ENCODE measurements at places on chromosomes 12 and 14. TPM values are rescaled to one million over a fixed set of nuclear protein-coding genes. Genes with fewer than 3 reads are reported as not detected.
A peak's percentile ranks its signal among the peaks of the same experiment; 100 is the strongest.

MYH6 gene
- total RNA-seq: not detected

DLK1 gene
- not detected for total RNA-seq

GRCh38 chr12:54139019-54139418, 49.8 kb downstream of the SMUG1 start:
- no peak for DNase-seq
- no peak overlapping the region for H3K4me3 ChIP-seq
- H3K27me3 ChIP-seq: no peaks in the 10 kb centered on the region
- no peaks in the 10 kb centered on the region for H3K4me1 ChIP-seq
- H3K36me3 ChIP-seq: no peaks in the 10 kb centered on the region

DNA sequence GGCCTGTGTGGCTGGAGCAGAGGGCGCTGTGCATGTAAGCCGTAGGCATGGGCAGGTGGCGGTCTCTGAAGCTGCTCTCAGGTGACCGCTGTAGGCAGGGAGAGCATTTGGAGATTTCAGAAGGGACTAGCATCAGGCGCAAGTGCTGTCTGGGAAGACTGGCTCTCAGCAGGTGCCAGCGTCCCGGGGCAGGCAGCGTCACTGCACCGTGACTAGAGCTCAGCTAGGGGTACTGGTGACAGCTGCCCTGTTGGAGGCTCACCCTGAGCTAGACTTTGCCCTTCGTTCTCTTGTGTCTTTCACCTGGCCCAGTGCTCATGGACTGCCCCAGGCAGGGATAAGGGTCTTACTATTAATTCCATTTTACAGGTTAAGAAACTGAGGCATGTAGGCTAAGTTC, 78.9 kb downstream of the DDX51 start:
- H3K27me3 ChIP-seq: no peaks in the 10 kb centered on the region
- no peak overlapping the region for H3K27ac ChIP-seq
- no peak overlapping the region for H3K4me3 ChIP-seq
- H3K36me3 ChIP-seq: peaks cover 100% of the 10 kb centered on the region

DNA sequence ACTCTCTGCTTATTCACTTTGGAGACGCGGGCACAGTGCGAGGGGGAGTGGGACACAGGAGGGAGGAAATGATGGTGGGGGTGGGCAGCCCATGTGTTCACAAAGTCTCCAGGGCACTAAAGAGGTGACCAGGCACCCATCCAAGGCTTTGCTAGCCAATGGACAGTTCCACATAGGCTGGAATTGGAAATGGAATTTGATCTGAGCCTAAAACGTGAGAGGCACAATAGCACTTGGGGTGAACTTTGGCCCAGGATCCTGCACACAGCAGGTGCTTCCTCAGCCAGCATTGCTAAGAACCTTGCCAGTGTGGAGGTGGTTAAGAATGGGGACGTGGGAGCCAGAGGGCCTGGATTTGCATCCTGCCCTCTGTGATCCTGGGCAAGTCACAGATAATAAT, 193.8 kb downstream of the CHST11 start:
- no peak for DNase-seq
- H3K4me1 ChIP-seq: no peaks in the 10 kb centered on the region
- no peak overlapping the region for H3K4me3 ChIP-seq
- H3K27me3 ChIP-seq: no peaks in the 10 kb centered on the region
- no peaks in the 10 kb centered on the region for H3K36me3 ChIP-seq

DNA sequence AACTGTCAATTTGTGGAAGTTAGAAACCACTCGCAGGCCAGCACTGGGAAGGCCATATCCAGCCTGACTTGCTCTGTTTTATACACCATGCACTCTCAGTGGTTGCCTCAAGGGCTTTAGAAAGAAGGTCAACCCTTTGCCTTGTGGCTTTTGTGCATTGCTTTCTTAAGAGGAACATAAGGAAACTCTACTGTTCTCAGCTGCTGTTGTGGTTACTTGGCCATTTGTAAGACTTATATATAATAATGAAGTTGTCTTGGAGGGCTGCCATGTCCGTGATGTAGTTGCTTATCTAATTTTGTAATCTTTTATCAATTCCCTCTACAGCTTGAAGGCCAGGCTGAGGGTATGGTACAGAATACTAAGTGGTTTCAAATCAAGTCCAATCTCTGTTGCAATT, 637.8 kb downstream of the DIO2 start:
- no peak overlapping the region for H3K27ac ChIP-seq
- no peak for DNase-seq
- no peaks in the 10 kb centered on the region for H3K36me3 ChIP-seq
- no peak overlapping the region for H3K4me3 ChIP-seq

DNA sequence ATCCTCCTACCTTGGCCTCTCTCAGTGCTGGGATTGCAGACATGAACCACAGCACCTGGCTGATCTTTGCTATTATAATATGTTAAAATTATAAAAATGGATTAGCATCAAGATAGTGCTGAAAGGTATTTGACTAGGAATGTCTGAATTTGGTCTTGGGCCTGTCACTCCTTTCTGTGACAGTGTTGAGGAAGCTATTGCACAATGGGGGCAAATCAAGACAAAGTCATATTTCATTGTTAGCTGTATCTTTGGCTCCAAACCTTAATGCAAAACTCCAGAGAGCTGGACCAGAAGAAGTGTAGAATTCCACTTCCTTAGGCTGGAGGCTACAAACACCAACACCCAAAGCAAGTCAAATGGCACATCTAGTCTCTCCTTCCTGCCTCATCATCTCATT, 42.2 kb downstream of the ZCRB1 start:
- H3K27me3 ChIP-seq: no peaks in the 10 kb centered on the region
- H3K27ac ChIP-seq: no peak overlapping the region
- no peaks in the 10 kb centered on the region for H3K4me1 ChIP-seq
- DNase-seq: no peak

DNA sequence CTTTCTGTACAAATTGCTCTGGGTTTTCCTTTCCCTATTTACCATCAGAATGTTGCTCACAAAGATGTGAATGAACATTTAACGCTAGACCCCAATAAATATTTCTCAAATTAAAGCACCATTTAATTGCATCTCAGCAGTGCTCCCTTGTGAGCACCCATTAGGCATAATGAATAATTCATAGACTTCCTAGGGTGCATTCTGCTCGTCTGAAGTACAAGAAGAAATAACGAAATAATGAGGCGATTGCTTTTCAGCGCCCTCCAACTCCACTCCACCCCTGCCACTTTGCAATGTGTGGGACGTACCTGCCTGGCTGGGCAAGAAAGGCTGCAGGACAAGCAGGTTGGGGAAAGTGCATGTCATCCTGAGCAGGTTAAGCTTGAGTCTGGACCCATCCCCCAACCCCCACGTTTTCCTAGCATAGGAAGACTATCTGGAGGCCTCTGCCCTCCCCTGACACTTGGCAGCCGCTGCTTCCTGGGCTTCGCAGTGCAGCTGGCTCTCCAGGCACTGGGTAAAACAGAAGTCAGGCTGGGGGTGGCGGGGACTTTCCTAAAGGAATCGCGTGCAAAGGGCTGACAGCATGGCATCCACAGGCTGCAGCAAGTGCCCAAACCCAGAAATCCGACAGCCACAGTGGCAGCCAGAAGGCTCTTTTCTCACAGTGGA, 253.7 kb downstream of the DUSP6 start:
- H3K27ac ChIP-seq: no peak overlapping the region
- H3K4me3 ChIP-seq: no peak overlapping the region
- no peaks in the 10 kb centered on the region for H3K4me1 ChIP-seq

DNA sequence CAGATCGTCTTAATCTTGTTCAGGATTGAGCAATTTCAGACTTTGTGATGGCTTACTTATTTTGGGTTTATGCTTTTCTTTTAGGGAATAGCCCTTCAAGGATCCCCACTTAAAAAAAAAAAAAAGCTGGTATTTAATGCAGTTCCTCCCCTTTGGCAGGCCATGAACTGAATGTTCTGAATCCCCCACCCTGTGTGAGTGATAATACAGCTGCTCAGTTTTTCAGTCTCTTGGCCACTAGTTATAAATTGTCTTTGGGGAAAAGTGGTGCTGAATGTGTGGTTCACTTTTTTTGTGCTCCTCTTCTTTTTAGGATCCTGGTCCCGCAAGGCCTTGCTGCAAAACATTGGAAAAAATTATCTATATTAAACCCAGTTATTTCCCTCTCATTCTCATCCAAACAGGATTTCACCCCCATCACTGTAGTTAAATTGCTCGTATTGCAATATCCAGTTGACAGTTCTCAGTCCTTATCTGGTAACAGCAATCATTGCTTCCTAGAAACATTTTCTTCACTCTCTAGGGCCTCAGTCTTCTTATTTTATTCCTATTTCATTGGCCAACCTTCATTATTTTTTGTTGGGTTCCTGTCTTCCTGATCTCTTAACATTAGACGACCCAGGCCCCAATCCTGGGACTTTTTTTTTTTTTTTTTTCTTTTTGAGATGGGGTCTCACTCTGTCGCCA, 73.1 kb upstream of the PAWR start:
- no peak for DNase-seq
- H3K27ac ChIP-seq: no peak overlapping the region
- no peak overlapping the region for H3K4me3 ChIP-seq
- H3K27me3 ChIP-seq: no peaks in the 10 kb centered on the region
- no peaks in the 10 kb centered on the region for H3K4me1 ChIP-seq
- no peaks in the 10 kb centered on the region for H3K36me3 ChIP-seq

GRCh38 chr14:102085948-102086708, 716 bp downstream of the HSP90AA1 start:
- peak overlapping the region; percentile 99 for H3K27ac ChIP-seq
- no peak for DNase-seq
- peak overlapping the region; percentile 86 for H3K4me3 ChIP-seq
- H3K36me3 ChIP-seq: no peaks in the 10 kb centered on the region
- H3K4me1 ChIP-seq: peaks cover 30% of the 10 kb centered on the region
- H3K27me3 ChIP-seq: no peaks in the 10 kb centered on the region

DNA sequence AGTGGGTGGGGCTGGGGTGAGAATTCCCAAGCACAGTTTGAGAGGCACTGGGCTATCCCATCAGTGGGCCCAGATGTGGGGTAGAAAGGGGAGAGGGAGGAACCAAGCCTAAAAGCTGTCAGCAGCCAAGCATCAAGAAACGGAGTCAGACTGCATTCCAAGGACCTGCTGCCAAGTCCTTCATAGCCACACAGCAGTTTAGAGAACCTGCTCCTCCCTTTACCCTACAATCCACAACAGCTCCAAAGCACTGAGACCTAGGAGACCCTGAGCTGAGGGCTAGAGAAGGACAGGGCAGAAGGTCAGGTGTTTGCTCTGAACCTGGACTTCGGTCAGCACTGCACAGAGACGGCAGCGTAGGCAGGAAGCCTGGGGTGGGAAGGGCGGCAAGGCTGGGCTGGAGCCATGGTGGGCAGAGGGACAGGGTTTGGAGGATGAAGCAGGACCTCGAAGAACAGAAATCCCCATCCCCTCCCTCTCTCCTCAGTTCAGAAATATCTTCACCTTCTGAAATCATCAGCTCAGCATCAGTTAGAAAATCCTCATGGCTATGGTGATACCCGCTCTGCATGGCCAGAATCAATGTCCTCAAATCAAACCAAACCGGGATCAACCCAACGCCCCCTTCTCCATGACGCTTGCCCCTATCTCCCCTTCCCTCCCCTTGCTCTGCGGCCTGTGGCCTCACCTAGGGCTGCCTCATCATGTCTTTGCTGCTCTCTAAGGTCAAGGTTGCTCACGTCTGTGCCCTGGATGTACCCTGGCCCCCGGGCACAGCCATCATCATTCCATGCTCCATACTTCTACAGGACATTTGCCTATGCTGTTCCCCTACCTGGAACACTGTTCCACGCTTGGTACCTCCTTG, 12.9 kb upstream of the SERPINA4 start:
- H3K4me1 ChIP-seq: no peaks in the 10 kb centered on the region
- DNase-seq: no peak
- H3K36me3 ChIP-seq: no peaks in the 10 kb centered on the region
- no peak overlapping the region for H3K4me3 ChIP-seq
- H3K27me3 ChIP-seq: no peaks in the 10 kb centered on the region

DNA sequence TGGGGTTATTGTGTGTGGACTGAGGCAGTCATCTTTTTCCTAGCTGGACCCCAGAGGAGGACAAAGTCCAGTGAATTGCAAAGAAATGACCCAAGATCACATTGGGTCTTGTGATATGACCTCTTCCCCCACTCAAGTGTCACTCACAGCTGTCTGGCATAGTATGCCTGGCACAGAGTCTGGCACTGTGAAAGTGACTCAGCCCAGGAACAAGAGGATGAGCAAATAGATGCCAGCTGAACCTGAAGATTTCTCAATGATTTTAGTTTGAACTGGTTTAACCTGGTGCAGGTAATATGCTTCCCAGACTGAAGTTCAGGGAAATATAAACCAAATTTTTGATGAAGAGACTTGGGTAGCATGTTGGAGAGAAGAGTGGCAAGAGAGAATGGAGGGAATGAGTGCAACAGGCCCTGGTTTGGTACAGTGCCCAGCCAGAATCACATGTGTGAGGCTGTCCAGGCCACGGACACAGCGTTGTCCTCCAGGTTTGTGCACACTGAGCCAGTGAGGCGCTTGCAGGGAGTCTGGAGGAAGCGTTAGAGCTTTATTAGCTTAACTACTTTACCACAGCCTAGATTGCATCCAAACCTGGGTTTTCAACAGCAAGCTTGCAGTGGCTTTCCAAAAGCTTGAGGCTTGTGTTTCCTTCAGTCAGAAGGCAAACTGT, 332.9 kb downstream of the NUAK1 start:
- H3K27me3 ChIP-seq: no peaks in the 10 kb centered on the region
- no peaks in the 10 kb centered on the region for H3K4me1 ChIP-seq
- DNase-seq: no peak
- H3K27ac ChIP-seq: no peak overlapping the region
- no peaks in the 10 kb centered on the region for H3K36me3 ChIP-seq
- no peak overlapping the region for H3K4me3 ChIP-seq

- H3K27ac ChIP-seq: no peak overlapping the region
- H3K27me3 ChIP-seq: peaks cover 22% of the 10 kb centered on the region
- H3K4me1 ChIP-seq: peaks cover 9% of the 10 kb centered on the region
- H3K4me3 ChIP-seq: peak overlapping the region; percentile 43
Observed at GRCh38 chr12:2690348-2691005, 104.3 kb upstream of the FKBP4 start.

GRCh38 chr12:114245555-114245954, 160.4 kb downstream of the TBX5 start:
- DNase-seq: no peak
- H3K27ac ChIP-seq: no peak overlapping the region
- no peak overlapping the region for H3K4me3 ChIP-seq

- H3K27me3 ChIP-seq: no peaks in the 10 kb centered on the region
- no peaks in the 10 kb centered on the region for H3K4me1 ChIP-seq
- H3K4me3 ChIP-seq: no peak overlapping the region
Observed at GRCh38 chr12:123992118-123992825, 19.3 kb downstream of the ZNF664 start.

GRCh38 chr12:109519787-109520186, 42.4 kb downstream of the UBE3B start:
- no peak for DNase-seq
- no peak overlapping the region for H3K4me3 ChIP-seq
- peaks cover 99% of the 10 kb centered on the region for H3K36me3 ChIP-seq
- no peak overlapping the region for H3K27ac ChIP-seq
- H3K4me1 ChIP-seq: no peaks in the 10 kb centered on the region

GRCh38 chr12:124721501-124722162, 142.0 kb downstream of the SCARB1 start:
- peak overlapping the region; percentile 44 for H3K27ac ChIP-seq
- DNase-seq: no peak
- no peaks in the 10 kb centered on the region for H3K27me3 ChIP-seq
- H3K4me3 ChIP-seq: no peak overlapping the region
- no peaks in the 10 kb centered on the region for H3K36me3 ChIP-seq

Data from tibial nerve (tissue), 4 donors.